Suppressor macrophage treated with lipopolysaccharide for 1 hour (primary cell): ENCODE measurements at places on chromosomes 7 and 10.

GRCh38 chr10:110372656-110373055 lies 67.9 kb upstream of the SMNDC1 start:
- no peak for DNase-seq

- no peak for DNase-seq
Observed at GRCh38 chr10:97891497-97892167, 42.0 kb downstream of the GOLGA7B start.

GRCh38 chr10:81104494-81104893 lies 566.8 kb downstream of the SH2D4B start:
- DNase-seq: no peak

DNA sequence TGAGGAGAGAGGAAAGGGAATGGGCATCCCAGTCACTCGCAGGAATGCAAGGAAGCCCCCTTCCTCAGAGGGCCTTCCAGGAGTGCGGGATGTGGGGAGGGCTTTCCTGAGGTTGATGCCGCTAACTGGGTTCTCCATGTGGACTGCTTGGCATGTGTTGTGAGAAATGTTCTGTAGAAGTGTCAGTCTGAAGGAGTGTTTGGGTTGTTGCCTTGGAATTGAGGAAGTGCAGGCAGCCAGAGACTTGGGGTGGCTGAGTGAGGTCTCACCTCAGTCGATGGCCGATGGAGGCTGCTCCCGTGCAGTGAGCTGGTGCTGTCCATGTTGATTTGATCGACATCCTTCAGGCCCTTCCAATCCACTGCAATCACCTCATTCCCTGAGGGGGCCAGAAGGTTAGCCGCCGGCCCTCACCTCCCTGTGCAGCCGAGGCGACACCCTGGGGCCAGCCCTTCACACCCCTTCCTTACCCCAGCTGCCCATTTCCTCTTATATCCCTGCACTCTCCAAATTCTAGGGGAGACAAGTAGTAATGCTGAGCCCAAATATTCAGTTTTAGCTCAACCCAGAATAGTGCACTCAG lies 2.7 kb downstream of the FAM131B start:
- no peak for DNase-seq

- no peak for DNase-seq
Observed at GRCh38 chr7:99465421-99465768, 572 bp downstream of the ATP5MF start.

DNA sequence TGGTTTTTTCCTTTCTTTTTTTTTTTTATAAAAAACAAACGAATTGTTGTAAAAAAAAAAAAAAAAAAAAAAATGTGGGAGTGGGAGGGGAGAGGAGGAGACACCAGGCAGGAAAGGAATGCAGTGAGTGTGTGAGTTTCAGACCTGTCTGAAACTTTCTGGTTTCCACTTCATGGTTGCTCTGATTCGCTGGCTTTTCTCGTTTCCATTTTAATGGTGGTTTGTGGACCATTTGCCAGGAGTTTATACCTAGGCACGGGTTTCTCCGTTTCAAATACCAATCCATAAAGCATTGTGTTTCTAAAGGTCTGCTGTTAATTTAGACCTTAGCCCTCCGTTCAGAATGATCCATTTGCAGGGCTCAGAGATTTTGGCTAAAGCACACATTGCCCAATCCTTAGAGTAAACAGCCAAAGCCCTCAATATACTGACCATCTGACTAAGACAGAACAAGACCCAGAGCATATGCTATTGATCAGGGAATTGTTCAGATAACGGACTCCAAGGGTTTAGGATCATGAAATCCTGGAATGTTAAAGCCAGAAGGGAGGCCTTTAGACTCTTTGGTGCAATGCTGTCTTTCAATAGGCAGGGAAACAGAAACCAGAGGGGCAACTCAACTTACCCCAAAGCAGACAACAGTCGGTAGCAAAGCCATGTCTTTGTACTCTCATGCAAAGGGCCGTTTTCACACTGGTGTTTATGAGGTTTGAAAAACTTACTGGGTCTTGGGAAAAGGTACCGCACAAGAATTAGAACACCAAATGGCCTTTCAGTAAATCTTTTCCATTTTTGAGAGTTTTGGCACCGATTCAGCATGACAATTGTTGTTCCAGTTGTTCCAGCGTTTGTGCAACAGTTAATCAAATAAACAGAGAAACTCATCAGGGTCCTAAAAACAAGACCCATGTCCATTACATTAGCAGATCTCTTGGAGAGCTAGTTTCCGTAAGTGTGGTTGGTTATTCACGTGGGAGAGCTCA lies 94.3 kb upstream of the AGBL3 start:
- DNase-seq: no peak

- DNase-seq: no peak
Observed at GRCh38 chr7:44385434-44386138, 60.2 kb upstream of the CAMK2B start.

- DNase-seq: no peak
Observed at GRCh38 chr10:1208366-1209311, 152.5 kb downstream of the WDR37 start.

GRCh38 chr10:31896968-31897384 lies 31.7 kb downstream of the ARHGAP12 start:
- no peak for DNase-seq

- DNase-seq: no peak
Observed at GRCh38 chr7:12839508-12840153, 152.2 kb downstream of the ARL4A start.
